GM23248 (cell line): ENCODE measurements at places on chromosomes 3 and 15. TPM values are rescaled to one million over a fixed set of nuclear protein-coding genes. Genes with fewer than 3 reads are reported as not detected.

The BBX gene
- total RNA-seq, result 48.8 and 52.4 TPM in 2 replicates

DNA sequence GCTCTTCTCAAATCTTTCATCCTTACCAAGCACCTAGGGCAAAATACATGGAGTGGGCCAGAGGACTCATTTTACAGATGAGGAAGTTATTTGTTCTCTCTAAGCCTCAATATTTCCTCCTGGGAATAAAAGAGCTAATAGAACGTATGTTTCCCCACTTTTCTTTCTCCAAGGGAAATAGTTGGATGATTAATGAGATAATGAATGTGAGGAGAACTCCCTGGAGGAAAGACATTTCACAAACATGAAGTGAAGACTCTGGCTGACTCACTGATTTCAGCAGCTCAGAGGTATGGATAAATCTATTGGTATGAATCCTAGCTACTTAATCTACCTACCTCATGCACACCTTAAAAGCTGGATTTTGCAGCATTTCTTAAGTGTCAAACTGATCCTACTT lies 98.4 kb downstream of the ECT2 start:
- peak; percentile 83 for DNase-seq
- no peak overlapping the region for H3K27ac ChIP-seq
- H3K36me3 ChIP-seq, result no peaks in the 10 kb centered on the region
- peaks cover 84% of the 10 kb centered on the region for H3K27me3 ChIP-seq
- no peak overlapping the region for H3K4me3 ChIP-seq

The LRRC31 gene
- total RNA-seq, result not detected in 2 replicates

GRCh38 chr3:94293793-94294195 lies 230.9 kb downstream of the NSUN3 start:
- H3K4me3 ChIP-seq, result no peak overlapping the region
- no peak for DNase-seq
- H3K27me3 ChIP-seq, result no peaks in the 10 kb centered on the region

The CLDN1 gene
- 0.32 and 0.38 TPM in 2 replicates for total RNA-seq

- H3K27me3 ChIP-seq, result no peaks in the 10 kb centered on the region
- DNase-seq, result no peak
- peaks cover 13% of the 10 kb centered on the region for H3K4me1 ChIP-seq
- no peaks in the 10 kb centered on the region for H3K36me3 ChIP-seq
- H3K4me3 ChIP-seq, result no peak overlapping the region
These were observed 21.6 kb downstream of the MESD start for GRCh38 chr15:80967991-80968510.

DNA sequence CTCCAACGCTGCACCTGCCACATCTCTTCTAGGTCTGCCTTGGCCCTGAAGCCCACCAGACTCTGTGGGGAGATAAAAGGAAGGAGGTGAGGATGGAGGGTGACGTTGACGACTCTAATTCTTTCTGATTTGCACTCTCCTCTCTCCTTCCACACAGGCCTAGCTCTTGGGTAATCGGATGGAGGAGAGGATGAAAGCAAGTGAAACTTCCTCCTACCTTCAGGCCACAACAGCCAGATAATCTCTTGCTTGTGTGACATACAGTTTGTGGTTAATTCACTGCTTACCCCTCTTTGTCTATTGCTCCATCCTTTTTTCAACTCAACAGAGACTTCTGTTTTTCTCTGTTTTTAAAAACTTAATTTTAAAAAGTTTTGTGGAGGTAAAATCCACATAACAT lies 208.1 kb downstream of the SV2B start:
- H3K4me3 ChIP-seq, result no peak overlapping the region
- no peak for DNase-seq
- H3K36me3 ChIP-seq, result no peaks in the 10 kb centered on the region

- no peaks in the 10 kb centered on the region for H3K36me3 ChIP-seq
- no peak for DNase-seq
- no peak overlapping the region for H3K4me3 ChIP-seq
- H3K4me1 ChIP-seq, result peaks cover 6% of the 10 kb centered on the region
These were observed 76.7 kb downstream of the SEC22A start for GRCh38 chr3:123278446-123278845.

The NR2E3 gene
- not detected in 2 replicates for total RNA-seq

The AMIGO3 gene
- total RNA-seq, result 3.2 TPM in 1 of 2 replicates, not detected in the other

GRCh38 chr3:182000447-182000846 lies 288.7 kb downstream of the SOX2 start:
- no peak overlapping the region for H3K27ac ChIP-seq
- no peak for DNase-seq
- H3K36me3 ChIP-seq, result no peaks in the 10 kb centered on the region
- no peaks in the 10 kb centered on the region for H3K4me1 ChIP-seq
- no peaks in the 10 kb centered on the region for H3K27me3 ChIP-seq

GRCh38 chr15:83927704-83928391 lies 273.9 kb downstream of the ADAMTSL3 start:
- H3K4me3 ChIP-seq, result no peak overlapping the region
- peaks cover 16% of the 10 kb centered on the region; the same call in 1 of the 2 replicates for H3K27me3 ChIP-seq
- DNase-seq, result no peak
- no peaks in the 10 kb centered on the region for H3K36me3 ChIP-seq
- H3K27ac ChIP-seq, result no peak overlapping the region

DNA sequence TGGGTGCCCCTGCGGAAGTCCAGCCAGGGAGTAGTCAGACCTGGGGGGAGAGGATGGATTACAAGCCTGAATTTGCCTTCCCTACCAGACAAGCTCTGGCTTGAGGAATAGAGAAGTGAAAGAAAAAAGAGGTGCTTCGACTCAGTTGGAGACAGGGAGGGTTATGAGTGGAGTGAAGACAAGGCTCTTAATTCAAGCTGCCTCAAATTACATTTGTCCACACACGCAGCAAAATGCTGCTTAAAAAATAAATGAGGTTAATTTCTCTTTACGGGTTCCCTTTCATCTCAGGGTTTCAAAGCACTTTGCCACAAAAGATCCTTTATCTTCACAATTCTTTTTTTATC lies 49.0 kb upstream of the SLC4A7 start:
- H3K27ac ChIP-seq, result peak overlapping the region; percentile 91
- H3K27me3 ChIP-seq, result no peaks in the 10 kb centered on the region
- H3K4me1 ChIP-seq, result peaks cover 41% of the 10 kb centered on the region

- peaks cover 3% of the 10 kb centered on the region; the same call in 1 of the 2 replicates for H3K27me3 ChIP-seq
- no peak overlapping the region for H3K4me3 ChIP-seq
- H3K4me1 ChIP-seq, result no peaks in the 10 kb centered on the region
- no peak overlapping the region for H3K27ac ChIP-seq
- H3K36me3 ChIP-seq, result no peaks in the 10 kb centered on the region
These were observed 47.5 kb downstream of the ALDH1L1 start for GRCh38 chr3:126132751-126133511.

The HGD gene
- not detected in 2 replicates for total RNA-seq

DNA sequence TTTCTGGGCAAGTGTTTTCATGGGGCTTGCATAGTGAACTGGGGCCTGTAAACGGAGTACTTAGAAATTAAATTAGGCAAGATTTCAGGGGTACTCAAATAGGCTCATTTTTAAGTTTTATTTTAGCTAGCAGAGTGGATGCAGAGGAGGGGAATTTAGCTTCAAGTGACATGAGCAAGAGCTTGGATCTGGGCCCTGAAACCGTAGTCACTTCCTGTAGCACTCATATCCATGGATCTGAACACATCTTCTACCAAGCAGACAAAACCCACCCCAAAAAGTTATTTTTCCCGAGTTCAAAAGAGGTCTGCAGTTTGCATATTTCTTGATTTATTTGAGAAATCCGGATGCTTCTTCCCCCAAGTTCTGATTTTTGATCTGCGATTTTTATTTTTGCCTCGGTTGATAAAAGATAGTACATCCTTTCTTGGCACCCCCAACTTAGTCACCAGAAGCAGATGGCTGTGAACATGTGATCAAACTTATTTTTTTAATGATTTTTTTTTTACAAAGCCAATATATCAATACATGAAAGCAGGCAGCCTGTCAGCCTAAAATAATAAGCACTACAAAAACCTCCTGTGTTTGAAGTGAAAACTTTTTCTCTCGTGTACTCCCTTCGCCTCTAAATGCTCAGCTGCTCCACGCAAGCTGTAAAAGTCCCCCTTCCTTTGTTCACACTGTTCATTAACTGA lies 36.6 kb upstream of the STT3B start:
- no peak overlapping the region for H3K27ac ChIP-seq
- no peak overlapping the region for H3K4me3 ChIP-seq
- H3K4me1 ChIP-seq, result peaks cover 10% of the 10 kb centered on the region
- peaks cover 3% of the 10 kb centered on the region; the same call in 1 of the 2 replicates for H3K27me3 ChIP-seq
- H3K36me3 ChIP-seq, result no peaks in the 10 kb centered on the region

The MOBP gene
- total RNA-seq, result not detected in 2 replicates

DNA sequence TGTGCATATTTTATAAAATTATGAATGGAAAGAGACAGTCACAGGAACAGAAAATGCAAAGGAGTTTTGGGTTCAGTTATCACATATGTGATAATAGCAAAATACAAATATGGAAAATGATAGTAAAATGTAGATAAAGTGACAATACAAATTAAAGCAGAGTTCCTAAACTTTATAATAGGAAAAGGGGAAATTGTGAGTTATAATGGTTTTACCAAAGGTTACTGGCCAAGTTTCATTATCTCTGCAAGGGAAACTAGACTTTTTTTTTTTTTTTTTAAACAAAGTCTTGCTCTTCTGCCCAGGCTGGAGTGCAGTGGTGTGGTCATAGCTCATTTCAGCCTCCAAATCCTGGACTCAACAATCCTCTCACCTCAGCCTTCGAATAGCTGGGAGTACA lies 228.7 kb upstream of the CGNL1 start:
- no peak overlapping the region for H3K27ac ChIP-seq
- no peak for DNase-seq
- no peak overlapping the region for H3K4me3 ChIP-seq
- H3K4me1 ChIP-seq, result peaks cover 33% of the 10 kb centered on the region
- peaks cover 11% of the 10 kb centered on the region for H3K36me3 ChIP-seq
- no peaks in the 10 kb centered on the region for H3K27me3 ChIP-seq

The GREM1 gene
- total RNA-seq, result 935 and 1,005 TPM in 2 replicates

GRCh38 chr15:51708013-51708412 lies 26.7 kb downstream of the SCG3 start:
- H3K4me3 ChIP-seq, result no peak overlapping the region
- peaks cover 14% of the 10 kb centered on the region for H3K4me1 ChIP-seq
- peaks cover 14% of the 10 kb centered on the region; the same call in 1 of the 2 replicates for H3K27me3 ChIP-seq
- peak; percentile 4 for DNase-seq
- H3K27ac ChIP-seq, result no peak overlapping the region

- peak; percentile 79 for DNase-seq
- no peaks in the 10 kb centered on the region for H3K27me3 ChIP-seq
- H3K27ac ChIP-seq, result 0 out of 2 replicates have a peak overlapping the region, but pooled peaks have one; percentile 13
- no peaks in the 10 kb centered on the region for H3K36me3 ChIP-seq
- H3K4me3 ChIP-seq, result no peak overlapping the region
- H3K4me1 ChIP-seq, result peaks cover 18% of the 10 kb centered on the region
These were observed 881.8 kb upstream of the NR2F2 start for GRCh38 chr15:95448531-95449229.

- no peaks in the 10 kb centered on the region for H3K4me1 ChIP-seq
- DNase-seq, result no peak
- H3K4me3 ChIP-seq, result no peak overlapping the region
These were observed 200.3 kb downstream of the SLCO3A1 start for GRCh38 chr15:92053753-92054316.

- no peaks in the 10 kb centered on the region for H3K36me3 ChIP-seq
- no peak overlapping the region for H3K27ac ChIP-seq
- H3K27me3 ChIP-seq, result peaks cover 38% of the 10 kb centered on the region
- no peaks in the 10 kb centered on the region for H3K4me1 ChIP-seq
- H3K4me3 ChIP-seq, result no peak overlapping the region
- DNase-seq, result no peak
These were observed 33.0 kb downstream of the ALDH1L1 start for GRCh38 chr3:126147147-126147931.

- H3K4me1 ChIP-seq, result no peaks in the 10 kb centered on the region
- no peaks in the 10 kb centered on the region for H3K36me3 ChIP-seq
- peak; percentile 33 for DNase-seq
These were observed 1.4 kb upstream of the MAGEL2 start for GRCh38 chr15:23648920-23649515.

The NDN gene
- total RNA-seq, result 127 and 133 TPM in 2 replicates

DNA sequence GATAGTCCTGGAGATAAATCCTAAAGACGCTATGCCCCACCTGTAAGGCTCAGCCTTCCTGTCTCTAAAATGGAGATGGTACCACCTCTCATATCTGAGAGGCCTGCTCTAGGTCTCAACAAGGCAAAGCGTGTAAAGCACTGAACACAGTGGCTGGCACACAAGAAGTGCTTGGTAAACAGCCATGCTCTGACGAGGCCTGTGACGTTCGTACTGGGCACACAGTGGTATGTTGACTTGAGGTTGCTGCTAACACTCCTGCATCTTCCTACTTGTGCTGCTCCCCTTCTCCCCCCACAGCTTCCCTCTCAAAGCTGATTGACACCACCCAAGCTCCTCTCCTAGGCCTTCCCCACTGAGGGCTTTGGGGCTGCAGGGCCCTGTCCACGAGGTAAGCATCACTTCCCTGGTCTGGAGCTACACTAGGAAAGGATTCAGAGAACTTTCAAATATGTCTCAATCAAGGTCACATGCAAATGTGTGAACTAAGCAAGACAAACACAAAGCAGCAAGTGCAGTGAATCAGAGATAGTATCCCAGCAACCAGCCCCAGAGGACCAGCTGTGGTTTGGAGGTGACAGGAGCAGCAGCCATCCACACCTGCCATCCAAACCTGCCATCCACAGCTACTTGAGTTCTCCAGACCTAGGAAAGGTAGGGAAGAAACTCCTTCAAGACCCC lies 177.5 kb downstream of the STT3B start:
- no peaks in the 10 kb centered on the region for H3K27me3 ChIP-seq
- H3K36me3 ChIP-seq, result no peaks in the 10 kb centered on the region
- H3K4me1 ChIP-seq, result peaks cover under 1% of the 10 kb centered on the region
